ENCODE measurements at places on chromosomes 1 and 21.

GRCh38 chr1:184535191-184535970 is 148.6 kb downstream of the C1orf21 start:
- DNase-seq, result no peak

DNA sequence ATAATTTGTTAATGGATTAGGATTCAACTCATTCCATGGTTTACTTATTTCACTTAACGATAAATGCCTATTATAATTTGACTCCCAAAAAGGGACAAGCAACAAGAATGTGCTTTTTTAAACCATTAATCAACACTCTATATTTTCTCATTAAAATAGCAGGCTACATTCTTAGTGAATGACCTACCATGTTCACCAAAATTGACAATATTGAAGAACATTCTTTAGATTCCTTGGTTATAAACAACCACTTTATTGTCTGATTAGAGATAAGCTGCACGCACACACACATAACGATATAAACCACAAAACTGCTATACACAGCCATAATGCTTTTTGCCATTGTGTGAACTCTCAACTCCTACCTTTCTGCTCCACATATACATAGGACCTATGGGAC is 75.4 kb upstream of the LRRC7 start:
- DNase-seq, result no peak

DNA sequence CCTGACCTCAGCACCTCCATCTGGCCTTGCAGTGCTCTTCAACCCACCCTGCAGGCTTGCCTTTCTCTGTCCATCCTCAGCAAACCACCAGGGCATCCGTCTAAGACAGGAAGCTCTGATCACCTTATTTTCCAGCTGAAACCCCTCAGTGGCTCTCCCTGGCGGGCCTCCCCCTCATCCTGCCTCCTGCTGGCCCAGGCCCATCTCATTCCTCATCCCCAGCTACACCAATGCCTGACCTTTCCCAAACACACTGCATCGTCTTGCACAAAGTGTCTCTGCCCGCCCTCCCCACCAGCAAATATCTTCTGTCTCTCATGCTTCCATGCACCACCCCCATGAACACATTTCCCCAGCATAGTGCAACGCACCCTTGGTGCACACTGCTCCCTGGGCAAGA is 205.0 kb downstream of the TOMM20 start:
- DNase-seq, result no peak

DNA sequence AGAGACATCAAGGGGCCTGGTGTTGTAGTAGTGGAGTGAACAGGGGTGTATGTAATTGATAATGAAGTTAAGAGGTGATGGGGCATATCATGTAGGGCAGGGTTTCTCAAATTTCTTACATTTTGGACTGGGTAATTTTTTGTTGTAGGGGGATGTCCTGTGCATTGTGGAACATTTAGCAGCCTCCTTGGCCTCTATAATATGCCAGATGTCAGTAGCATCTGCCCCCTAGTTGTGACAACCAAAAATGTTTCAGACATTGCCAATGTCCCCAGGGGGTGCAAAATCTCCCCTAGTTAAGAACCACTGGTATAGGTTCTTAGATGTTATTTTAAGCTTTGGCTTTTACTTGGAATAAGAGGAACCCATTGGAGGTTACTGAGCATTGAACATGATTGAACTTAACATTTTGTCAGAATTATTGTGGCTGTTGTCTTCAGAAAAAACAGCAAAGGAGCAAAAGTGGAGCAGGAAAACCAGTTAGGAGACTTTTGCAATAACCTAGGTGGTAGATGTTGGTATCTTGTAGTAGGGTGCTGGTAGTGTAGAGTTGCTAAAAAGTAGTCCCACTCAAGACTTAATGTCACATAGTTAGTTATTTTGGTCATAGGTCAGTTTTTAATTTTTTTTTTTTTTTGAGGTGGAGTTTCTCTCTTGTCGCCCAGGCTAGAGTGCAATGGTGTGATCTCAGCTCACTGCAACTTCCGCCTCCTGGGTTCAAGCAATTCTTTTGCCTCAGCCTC is 6.2 kb downstream of the ZNF326 start:
- DNase-seq, result no peak

- no peak for DNase-seq
Observed at GRCh38 chr1:114345930-114346479, 165.0 kb downstream of the TRIM33 start.

DNA sequence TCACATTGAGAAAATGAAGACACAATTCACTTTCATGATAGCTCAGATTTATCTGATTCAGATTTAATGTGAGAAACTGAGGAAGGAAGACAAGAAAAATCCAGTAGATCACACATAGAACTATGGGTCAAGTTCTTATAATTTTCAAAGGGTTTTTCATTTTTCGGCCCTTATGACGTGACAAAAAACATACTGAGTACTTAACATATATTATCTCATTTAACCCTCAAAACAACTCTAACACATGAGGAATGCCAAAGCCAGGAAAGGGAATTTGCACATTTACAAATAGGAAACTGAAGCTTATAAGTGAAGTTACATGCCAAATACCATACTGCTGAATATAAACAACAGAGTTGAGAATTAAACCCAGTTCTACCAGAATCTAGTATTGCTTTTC is 27.6 kb downstream of the SOD1 start:
- DNase-seq, result no peak

DNA sequence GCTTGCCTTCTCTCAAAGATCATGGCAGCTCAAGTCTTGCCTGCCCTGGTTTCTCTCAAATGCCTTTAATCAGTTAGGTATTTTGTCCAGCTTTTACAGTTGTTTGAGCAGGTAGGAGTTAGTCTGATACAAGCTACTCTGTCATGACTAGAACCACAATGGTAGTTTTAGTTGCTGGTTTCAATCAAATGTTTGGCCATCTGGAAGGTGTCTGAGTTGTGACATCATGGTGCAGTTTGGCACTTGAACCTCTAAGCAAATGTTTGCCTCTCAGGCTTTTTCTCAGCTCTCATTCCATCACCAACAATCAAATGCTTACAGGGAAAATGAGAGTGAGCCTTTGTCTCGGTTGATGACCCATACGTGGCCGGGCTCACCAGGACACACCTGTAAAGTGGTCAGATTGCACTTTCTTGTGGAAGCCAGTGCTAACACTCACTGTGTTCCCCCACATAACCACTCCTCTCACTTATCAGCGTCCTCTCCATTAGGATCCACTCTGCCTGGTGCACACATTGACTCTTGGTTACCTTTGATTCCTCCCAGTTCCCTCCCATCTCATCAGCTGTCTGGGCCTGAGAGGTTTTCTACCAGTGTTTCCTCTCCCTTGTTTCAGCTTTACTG is 67.5 kb downstream of the CCDC185 start:
- no peak for DNase-seq

- no peak for DNase-seq
Observed at GRCh38 chr1:113991467-113991997, 12.3 kb downstream of the OLFML3 start.

- DNase-seq, result peak; percentile 37
Observed at GRCh38 chr1:3501856-3502640, 47.6 kb downstream of the ARHGEF16 start.

DNA sequence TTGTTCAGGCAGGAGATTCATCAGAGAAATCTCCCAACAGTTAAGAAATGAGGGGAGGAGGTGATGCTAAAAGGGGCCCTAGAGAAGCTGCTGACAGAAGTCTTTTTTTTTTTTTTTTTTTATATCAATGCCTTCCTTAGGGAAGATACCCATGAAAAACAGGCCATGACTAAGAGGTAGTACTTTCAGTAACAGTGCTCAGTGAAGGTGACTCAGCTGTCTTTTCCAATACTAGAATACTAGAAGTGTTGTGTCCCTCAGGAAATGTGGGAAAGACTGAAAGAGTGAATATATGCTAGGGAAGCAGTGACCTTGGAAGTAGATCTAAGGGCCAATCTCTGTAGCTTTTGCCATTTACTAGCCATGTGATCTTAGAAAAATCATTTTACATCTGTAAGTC is 52.4 kb upstream of the SLFNL1 start:
- no peak for DNase-seq

GRCh38 chr21:17527711-17528110 is 14.9 kb downstream of the CXADR start:
- DNase-seq, result no peak

DNA sequence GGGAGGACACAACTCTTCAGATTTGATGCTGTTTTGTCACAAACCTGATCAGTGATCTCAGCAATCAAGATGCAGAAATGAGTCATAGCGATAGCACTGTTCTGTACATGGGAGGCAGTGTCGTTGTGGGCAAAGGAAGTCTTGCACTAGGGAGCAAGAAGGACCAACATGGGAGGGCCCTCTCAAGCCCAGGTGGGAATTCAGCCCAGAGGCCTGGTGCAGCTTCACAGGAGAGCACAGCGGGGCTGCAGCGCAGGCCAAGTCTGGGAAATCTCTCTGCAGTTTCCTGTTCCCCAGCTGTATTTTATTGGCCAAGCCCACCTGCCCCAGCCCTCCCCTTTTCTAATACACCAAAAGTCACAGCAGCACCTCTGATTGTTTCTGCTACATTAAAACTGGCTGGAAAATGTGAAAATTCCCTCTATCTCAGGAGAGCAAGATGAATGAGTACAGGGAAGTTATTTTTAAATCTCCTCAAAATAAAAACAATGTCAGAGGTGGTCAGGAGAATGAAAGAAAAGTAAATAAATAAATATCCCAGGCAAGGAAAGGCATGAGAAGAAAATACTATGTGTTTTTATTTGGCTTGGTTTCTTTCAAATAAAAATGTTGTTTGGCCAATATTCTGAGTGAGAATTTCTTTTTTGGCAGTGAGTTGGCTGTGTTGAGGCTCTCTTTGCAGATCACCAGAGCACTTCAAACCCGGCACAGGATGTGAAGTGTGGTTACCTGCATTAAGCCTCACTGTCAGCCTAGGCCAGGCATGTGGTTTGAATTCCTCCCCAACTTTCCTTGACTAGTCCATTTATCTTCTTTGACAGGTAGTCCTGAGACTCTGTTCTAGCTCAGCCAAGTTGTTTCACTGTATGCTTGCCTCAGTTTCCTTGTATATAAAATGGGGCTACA is 422.1 kb downstream of the PLPP3 start:
- DNase-seq, result no peak

- no peak for DNase-seq
Observed at GRCh38 chr1:112251766-112252506, 144.1 kb upstream of the CTTNBP2NL start.

DNA sequence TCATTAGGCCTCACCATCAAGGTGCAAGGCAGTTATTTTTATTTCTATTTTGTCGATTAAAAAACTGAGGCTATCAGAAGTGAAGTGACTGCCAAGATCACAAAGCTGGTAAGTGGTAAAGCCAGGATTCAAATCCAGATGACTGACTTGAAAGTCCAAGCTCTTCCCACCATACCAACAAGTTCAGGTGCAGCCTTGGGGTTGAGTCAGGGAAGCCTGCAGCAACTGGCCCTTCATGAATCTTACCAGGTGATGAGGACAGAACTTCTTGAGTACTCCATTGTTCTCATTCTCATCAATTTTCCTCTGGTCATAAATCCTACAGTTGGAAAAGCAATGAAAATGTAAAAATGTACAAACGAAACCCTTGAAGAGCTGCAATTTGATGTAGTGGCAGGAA is 20.2 kb downstream of the PEA15 start:
- DNase-seq, result no peak

DNA sequence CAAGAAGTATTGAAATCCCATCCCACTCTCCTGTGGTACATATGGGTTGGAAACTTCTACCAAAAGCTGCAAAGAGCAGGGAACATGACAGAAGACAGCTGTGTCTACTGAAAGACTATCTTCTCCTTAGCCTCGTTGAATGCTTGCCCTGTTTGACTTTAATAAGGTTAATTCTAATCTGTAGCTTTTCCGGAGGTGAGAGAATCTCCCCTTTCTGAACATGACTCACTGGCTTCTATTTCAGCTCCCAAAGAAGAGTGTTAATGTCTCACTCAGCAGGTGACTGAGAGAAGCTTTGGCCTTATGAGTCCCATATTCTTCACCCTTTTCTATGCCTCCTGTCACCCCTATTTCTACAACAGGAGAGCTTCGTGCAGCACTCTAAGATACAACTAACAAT is 88.3 kb downstream of the HHIPL2 start:
- no peak for DNase-seq
